Neural crest cell (in vitro differentiated cells): ENCODE measurements at places on chromosomes 12 and 14.
A peak's percentile ranks its signal among the peaks of the same experiment; 100 is the strongest.

GRCh38 chr12:130796985-130797686, 41.9 kb downstream of the STX2 start:
- peaks cover 5% of the 10 kb centered on the region for H3K36me3 ChIP-seq
- H3K4me1 ChIP-seq: peaks cover 1% of the 10 kb centered on the region
- DNase-seq: no peak
- H3K4me3 ChIP-seq: no peak overlapping the region
- H3K27me3 ChIP-seq: no peaks in the 10 kb centered on the region

- DNase-seq: peak; percentile 52
These were observed 1158.4 kb upstream of the TMEM132C start for GRCh38 chr12:127108360-127109215.

DNA sequence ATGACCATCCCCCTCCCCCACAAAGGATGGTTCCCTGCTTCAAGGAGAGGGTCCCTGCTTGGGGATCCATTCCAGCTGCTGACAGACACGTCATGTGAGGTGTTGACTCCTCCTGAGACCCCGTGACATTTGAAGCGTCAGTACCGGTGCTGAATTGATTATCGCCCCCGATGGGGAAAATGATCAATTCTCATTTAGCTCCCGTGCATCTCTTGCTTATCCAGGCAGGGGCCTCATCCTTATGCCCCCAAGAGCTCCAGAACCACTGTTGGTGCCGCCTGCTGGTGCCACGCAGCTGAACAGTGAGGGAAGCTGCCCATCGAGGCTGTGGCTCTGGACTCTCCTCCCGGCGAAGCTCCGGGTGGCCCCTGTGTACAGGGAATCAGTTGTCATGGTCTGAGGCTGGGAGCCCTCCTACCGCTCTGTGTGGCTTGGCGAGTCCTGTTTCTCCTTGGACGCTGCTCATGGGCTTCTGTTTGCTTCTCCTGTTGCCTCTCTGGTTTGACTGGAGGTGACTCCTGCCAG, 4.6 kb downstream of the KIF26A start:
- no peak for DNase-seq
- no peak overlapping the region for H3K27ac ChIP-seq
- H3K4me3 ChIP-seq: no peak overlapping the region
- H3K27me3 ChIP-seq: peaks cover 11% of the 10 kb centered on the region

DNA sequence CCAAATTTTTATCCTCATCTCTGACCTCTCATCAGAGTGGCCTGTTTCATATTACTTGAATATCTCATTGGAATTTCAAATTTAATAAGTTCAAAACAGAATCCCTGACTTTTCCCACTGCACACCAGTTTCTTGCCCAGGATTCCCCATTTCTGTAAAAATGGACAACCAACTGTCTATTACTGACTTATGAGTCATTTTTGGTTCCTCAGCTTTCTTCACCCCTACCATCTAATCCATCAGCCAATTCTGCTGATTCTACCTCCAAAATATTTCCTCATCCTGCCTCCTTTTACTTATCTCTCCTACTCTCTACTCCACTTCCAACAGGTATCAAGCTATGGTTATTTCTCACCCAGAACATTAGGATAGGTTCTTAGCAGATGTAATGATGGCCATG, 44.2 kb downstream of the TMX1 start:
- no peak overlapping the region for H3K4me3 ChIP-seq
- H3K4me1 ChIP-seq: peaks cover 15% of the 10 kb centered on the region
- H3K36me3 ChIP-seq: no peaks in the 10 kb centered on the region
- no peak overlapping the region for H3K27ac ChIP-seq

DNA sequence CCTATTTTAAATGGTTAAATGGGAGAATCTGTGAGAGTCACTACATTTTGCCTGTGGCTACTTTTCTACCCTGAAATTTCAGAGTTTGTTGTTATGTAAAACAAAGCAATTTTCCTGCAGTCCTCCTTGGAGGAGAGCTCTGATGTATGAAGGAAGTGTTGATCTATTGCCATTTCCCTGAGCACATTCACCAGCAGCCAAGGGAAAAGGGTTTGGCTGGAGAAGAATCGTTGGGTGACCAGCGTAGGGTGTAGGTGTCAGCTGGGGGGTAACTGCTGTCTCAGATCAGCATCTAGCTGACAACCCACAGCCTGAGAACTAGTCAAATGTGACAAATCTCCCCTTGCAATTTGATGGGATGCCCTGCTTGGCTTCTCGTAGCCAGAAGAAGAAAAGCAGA, 230.5 kb downstream of the PDZRN4 start:
- no peak for DNase-seq
- H3K27ac ChIP-seq: no peak overlapping the region
- peaks cover 6% of the 10 kb centered on the region for H3K4me1 ChIP-seq
- H3K36me3 ChIP-seq: no peaks in the 10 kb centered on the region
- H3K4me3 ChIP-seq: no peak overlapping the region

- no peak for DNase-seq
- H3K27me3 ChIP-seq: no peaks in the 10 kb centered on the region
- peaks cover 6% of the 10 kb centered on the region for H3K4me1 ChIP-seq
- H3K36me3 ChIP-seq: no peaks in the 10 kb centered on the region
- no peak overlapping the region for H3K27ac ChIP-seq
These were observed 30.5 kb downstream of the TSPAN19 start for GRCh38 chr12:85005615-85006014.

DNA sequence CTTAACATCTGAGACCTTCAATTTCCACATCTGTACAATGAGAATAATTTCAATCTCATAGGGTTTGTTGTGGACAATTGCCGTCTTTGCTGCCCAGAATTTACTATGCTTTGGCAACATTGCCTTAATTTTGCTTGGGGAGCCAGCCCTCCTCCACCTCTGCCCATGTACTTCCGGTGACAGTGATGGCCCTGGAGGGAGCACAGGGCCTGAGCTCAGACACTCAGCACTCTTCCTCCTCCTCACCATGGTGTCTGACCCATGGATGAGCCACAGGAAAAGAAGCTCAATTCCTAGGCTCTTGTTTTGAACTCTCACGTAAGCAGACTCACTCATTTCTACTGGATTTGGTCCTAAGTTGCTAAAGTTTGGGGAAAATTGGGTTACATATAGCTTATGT, 58.2 kb downstream of the TBC1D30 start:
- DNase-seq: no peak
- H3K4me1 ChIP-seq: peaks cover 5% of the 10 kb centered on the region

DNA sequence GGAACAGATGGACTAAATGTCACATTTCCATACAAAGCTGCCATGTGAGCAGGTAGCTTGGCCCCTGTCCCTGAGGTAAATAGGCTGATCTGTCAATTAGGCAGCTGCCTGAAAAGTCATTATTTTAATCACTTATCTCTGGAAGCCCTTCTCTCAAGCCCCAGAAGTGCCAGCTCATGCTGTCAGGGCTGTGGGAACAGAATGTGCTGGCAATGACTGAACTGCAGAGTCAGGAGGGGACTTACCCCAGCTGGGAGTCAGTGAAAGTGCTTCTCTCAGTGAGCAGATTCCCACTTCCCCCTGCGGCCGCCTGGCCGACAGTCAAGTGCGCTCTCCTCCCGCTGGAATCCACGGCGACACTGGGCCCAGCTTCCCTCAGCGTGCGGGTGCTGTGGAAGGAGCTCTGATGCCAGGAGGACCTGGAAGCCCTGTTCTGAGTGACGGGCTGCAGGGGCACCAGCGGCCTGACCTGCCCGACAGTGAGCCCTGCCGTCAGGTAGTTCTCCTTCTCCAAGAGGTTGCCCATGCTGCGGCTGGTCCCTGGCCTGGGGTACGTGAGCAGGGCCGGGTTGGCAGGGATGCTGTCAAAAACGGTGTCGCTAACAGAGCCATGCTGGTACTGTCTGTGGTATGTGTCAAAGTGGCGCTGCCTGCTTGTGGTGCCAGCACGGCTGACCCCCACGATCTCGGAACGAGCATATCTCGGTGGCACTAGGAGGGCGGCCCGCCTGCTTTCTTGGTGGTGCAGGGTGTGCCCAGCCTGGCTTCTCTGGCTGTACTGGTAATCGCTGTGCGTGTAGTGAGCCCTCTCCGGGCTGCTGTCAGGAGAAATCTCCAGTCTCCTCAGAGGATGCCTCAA, 18.7 kb downstream of the PKP2 start:
- no peak overlapping the region for H3K27ac ChIP-seq
- no peak for DNase-seq
- H3K4me1 ChIP-seq: peaks cover 7% of the 10 kb centered on the region
- no peak overlapping the region for H3K4me3 ChIP-seq
- H3K27me3 ChIP-seq: no peaks in the 10 kb centered on the region

DNA sequence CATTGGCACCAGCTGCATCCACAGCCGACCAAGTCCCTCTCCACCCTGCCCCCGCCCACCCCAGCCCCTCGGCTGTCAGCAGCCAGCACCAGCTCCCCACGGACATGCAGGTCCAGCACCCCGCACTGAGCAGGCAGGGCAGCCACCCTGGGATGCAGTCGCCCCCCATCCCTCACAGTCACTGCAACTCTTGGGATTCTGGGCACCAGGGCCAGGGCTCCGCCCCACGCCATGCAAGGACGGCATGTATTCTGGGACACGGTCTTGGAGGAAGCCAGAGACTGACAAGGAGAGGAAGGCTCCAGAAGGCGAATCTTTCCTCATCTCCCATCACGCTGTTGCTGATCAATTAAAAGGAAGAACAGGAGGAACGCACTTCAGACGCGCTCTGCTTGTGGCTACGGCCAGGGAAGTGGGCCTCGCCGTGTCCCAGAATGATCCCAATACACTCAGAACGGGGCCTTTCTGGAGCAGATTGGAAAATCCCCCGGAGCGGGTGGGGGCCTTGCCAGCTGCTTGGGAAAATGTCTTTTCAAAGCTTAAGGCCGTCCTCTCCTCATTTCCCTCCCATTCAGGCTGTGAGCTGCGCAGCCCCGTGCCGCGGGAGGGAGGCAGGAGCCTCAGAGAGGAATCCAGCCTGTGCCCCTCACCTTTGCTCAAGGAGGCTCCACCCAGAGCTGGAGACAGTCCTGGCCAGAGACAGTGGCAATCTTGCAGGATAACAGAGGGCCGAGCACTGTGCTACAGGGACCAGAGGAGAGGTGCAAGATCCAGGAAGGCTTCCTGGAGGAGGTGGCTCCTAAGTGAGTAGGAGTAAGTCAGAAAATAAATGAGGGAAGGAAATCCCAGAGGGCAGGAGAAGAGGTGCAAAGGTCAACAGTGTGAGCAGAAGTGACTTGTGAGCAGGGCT, 54.1 kb upstream of the DIO3 start:
- H3K4me3 ChIP-seq: no peak overlapping the region
- no peak for DNase-seq
- H3K27me3 ChIP-seq: no peaks in the 10 kb centered on the region
- no peaks in the 10 kb centered on the region for H3K4me1 ChIP-seq
- H3K36me3 ChIP-seq: no peaks in the 10 kb centered on the region
- H3K27ac ChIP-seq: no peak overlapping the region

- H3K27me3 ChIP-seq: no peaks in the 10 kb centered on the region
- DNase-seq: no peak
- H3K27ac ChIP-seq: no peak overlapping the region
- H3K36me3 ChIP-seq: no peaks in the 10 kb centered on the region
These were observed 57.7 kb downstream of the RESF1 start for GRCh38 chr12:32016680-32017482.

DNA sequence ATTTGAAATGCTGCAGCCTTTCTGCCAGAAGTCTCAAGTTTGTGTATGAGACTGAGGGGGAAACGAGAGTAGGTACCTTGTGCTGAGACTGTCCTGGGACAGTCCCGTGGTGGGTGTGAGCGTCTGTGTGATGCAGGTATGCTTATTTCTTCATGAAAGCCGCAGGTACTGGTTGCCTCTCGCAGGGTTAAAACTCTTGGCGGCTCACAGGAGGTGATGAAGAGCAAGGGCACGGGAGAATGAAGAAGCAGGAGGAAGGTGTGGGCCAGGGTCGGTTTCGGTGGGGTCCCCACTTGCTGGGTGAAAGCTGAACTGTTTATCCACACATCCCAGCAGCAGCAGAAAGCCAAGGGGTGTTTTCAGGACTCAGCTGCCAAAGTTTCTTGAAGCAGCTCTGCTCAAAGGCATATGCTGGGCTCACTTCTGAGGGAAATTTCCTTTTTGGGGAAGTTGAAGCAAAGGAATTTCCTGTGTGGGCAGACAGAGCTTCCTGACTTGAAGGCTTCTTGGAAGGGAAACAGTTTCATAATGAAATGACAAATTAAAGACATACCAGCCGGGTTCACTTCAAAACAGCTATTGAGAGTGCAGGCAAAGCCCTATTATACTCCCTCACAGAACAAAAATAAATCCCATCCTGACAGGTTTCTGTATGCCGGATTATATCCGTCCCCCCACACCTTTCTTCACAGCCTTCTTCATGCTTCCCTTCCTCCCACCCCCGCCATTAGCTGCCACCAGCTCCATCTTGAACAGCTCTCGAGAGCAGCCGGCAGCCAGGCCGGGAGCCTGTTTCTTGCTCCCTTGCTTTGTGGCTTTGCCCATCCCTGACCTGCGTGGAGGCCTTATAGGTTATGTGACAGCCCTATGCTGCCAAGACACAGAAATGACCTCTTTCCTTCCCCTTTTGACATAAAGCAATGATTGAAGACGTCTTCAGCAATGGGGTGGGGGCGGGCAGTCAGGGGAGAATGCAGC, 116.6 kb downstream of the ETV6 start:
- H3K27ac ChIP-seq: peak overlapping the region; percentile 95
- H3K4me3 ChIP-seq: no peak overlapping the region
- no peaks in the 10 kb centered on the region for H3K27me3 ChIP-seq

GRCh38 chr12:42483521-42483790, 106.1 kb downstream of the PRICKLE1 start:
- H3K27ac ChIP-seq: peak overlapping the region; percentile 94
- peaks cover 3% of the 10 kb centered on the region for H3K27me3 ChIP-seq
- no peaks in the 10 kb centered on the region for H3K36me3 ChIP-seq

DNA sequence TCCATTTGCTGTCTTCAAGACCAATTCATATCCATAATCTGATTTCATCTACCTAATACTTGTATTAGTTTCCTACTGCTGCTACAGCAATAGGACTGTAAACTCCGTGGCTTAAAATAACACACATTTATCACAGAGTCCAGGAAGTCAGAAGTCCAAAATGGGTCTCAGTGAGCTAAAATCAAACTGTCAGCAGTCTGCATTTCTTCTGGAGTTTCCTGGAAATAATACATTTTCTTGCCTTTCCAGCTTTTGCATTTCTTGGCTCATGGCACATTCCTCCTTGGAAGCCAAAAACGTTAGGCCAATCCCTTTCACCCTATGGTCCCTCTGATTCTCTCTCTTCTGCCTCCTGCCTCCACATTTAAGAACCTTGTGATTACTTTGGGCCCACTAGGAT, 239.8 kb downstream of the PRKD1 start:
- no peaks in the 10 kb centered on the region for H3K27me3 ChIP-seq
- H3K4me3 ChIP-seq: no peak overlapping the region
- H3K36me3 ChIP-seq: peaks cover 3% of the 10 kb centered on the region
- no peak for DNase-seq
- no peak overlapping the region for H3K27ac ChIP-seq

DNA sequence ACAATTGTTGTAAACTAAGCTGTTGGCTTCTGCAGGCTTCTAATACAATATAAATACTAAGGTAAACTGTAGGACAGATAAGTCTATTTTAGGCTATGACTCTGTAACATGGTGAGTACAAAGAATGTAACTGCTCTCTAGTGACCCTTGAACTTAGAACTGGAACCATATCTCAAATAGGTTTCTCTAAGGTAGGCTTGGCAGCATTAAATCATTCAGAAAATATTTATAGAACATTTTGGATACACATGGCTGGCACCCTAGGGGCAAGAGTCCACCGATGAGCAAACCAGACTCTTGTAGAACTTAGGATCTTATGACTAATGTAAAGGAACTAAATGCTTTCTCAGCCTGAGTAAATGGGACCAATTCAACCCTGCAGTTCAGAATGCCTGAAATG, 19.4 kb upstream of the SLC25A3 start:
- no peaks in the 10 kb centered on the region for H3K36me3 ChIP-seq
- H3K4me1 ChIP-seq: no peaks in the 10 kb centered on the region
- no peaks in the 10 kb centered on the region for H3K27me3 ChIP-seq
- H3K4me3 ChIP-seq: no peak overlapping the region
- H3K27ac ChIP-seq: no peak overlapping the region
